ENCODE measurements at places on chromosomes 1 and 21. TPM values are rescaled to one million over a fixed set of nuclear protein-coding genes. Genes with fewer than 3 reads are reported as not detected.

- peaks cover 5% of the 10 kb centered on the region for H3K4me1 ChIP-seq
- no peak overlapping the region for H3K4me3 ChIP-seq
- no peak overlapping the region for H3K27ac ChIP-seq
These were observed 3.6 kb upstream of the ZNF672 start for GRCh38 chr1:248834343-248834940.

Gene C1orf94
- total RNA-seq, result not detected

Gene PCAT6
- total RNA-seq, result 2.7 TPM

Gene IFNLR1
- 6.1 TPM for total RNA-seq

DNA sequence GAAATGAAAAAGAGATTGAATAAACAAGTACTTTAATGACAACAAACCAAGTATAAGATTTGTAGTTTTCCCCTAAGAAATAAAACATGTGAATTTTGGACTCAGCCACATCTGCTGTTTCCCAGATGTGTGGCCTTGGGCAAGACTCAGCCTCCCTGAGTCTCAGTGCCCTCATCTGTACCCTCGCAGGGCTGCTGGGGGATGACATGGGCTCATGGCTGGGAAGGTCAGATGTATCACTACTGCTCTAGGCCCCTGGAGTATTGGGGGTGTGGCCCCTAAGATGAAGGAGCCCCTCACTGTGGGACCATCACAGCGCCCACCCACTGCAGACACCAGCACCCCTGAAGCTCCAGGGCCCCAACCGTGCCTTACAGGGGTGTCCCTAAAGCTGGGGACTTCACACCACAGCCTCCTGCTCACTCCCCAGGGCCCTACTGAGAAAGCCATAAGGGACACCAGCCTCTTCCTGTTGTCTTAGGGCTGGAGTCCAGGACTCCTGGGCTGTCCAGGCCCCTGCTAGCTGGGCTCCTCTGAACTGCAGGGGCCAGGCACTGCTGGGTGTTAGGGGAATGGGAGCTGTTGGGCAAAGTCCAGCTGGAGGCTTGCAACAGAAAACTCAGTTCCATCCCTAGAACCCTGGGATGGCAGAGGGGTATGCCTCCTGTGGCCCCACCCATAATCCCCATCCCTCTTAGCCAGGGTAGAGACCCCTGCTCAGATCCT, 104.0 kb upstream of the WNT4 start:
- H3K27me3 ChIP-seq, result peaks cover under 1% of the 10 kb centered on the region
- H3K27ac ChIP-seq, result no peak overlapping the region
- no peak overlapping the region for H3K4me3 ChIP-seq
- no peaks in the 10 kb centered on the region for H3K4me1 ChIP-seq

- no peak overlapping the region for H3K4me3 ChIP-seq
- H3K36me3 ChIP-seq, result peaks cover 12% of the 10 kb centered on the region
- no peak for DNase-seq
- H3K4me1 ChIP-seq, result no peaks in the 10 kb centered on the region
- no peaks in the 10 kb centered on the region for H3K27me3 ChIP-seq
These were observed 129.1 kb downstream of the ATP1B1 start for GRCh38 chr1:169235568-169235967.

Gene CYYR1
- total RNA-seq, result not detected

DNA sequence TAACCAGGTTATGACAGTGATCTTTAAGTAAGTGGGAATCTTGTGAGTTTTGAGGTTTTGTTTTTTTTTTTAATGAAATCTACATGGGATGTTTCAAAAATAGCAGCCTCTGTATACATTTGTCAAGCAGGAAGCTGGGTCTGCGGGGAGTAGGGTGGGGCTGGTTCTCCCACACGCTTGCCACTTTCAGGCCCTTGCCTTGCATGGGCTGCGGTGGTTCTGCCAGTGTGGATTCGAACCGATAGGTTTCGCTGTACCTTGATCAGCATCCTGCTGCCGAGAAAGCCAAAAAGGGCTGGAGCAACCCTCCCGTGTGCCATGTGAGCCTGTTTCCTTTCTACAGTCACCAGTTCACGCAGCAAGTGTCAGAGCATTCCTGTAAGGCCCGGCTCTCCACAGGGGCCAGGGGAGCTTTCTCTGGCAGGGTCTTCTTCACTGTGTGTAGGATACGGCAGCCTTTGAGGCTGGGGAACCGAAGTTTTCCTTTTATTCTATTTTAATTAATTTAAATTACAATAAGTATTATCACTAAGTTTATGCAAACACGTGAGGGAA, 79.2 kb upstream of the SAMD11 start:
- peaks cover 12% of the 10 kb centered on the region for H3K36me3 ChIP-seq
- H3K27me3 ChIP-seq, result no peaks in the 10 kb centered on the region
- no peak overlapping the region for H3K4me3 ChIP-seq
- H3K4me1 ChIP-seq, result peaks cover 48% of the 10 kb centered on the region
- peak overlapping the region; percentile 90 for H3K27ac ChIP-seq
- peak; percentile 68 for DNase-seq

Gene TMEM183A
- 72.6 TPM for total RNA-seq

DNA sequence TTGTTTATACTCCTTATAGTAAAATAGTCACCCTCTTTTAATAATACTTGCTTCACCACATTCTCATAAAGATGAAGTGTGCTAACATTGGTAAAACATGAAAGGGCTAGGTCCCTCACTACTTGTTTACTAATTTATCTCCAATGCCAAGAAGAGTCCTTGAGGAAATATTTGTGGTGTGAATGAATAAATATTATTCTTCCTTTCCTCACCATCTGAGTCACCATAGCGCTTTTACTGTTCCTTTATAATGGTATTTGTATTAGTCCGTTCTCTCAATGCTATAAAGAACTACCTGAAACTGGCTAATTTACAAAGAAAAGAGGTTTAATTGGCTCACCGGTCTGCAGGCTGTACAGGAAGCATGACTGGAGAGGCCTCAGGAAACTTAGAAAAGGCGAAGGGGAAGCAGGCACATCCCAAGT, 222.8 kb upstream of the ZRANB2 start:
- no peak for DNase-seq
- no peaks in the 10 kb centered on the region for H3K27me3 ChIP-seq
- no peak overlapping the region for H3K27ac ChIP-seq
- no peaks in the 10 kb centered on the region for H3K4me1 ChIP-seq

GRCh38 chr1:10835822-10836421, 39.5 kb upstream of the CASZ1 start:
- H3K27me3 ChIP-seq, result peaks cover 33% of the 10 kb centered on the region
- H3K36me3 ChIP-seq, result no peaks in the 10 kb centered on the region
- H3K4me3 ChIP-seq, result no peak overlapping the region
- H3K4me1 ChIP-seq, result peaks cover 7% of the 10 kb centered on the region
- no peak overlapping the region for H3K27ac ChIP-seq
- DNase-seq, result no peak

DNA sequence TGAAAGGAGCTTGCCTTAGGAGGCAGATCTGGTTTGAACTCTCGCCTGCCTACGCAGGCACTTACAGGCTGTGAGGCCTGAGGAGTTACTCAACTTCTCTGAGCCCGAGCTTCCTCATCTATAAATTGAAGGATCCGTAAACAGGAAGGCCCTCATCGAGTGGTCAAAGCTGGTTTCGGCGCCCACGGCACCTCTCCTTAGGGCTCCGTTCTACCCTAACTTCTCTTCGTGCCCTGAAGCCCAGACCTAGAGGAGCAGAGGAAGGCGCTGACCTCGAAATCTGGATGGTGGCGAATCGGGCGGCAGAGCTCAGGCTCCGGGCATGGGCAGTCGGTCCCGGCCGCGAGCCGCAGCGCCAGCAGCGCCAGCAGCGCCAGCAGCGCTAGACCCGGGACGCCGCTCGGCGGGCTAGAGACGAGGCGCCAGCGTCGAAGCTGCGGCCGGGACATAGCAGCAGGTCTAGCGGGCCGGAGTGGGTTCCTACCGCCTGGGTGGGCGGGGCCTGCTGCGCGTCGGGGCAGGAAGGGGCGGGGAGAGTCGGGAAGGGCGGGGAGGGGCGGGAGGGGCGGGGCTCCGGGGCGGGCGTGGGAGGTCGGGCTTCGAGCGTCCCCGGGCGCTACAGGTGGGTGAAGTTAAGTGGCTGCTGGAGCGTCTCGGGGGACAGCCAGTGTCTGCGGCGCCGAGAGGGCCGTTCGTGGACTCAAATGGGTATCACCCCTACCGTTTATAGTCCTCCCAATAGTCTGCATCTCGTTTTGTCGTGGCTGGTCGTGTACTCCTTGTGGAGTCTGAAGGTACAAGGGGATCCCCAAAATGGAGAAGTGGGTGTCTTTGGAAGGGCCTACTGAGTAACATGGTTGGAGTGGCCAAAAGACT, at the start of gene CTBS:
TSS of gene CTBS (minus strand) at position 474 of the 876 bp plus-strand sequence. CDS start at position 449, 25 bp downstream.
- peak within 1 kb of the TSS; percentile 97 for H3K4me3 ChIP-seq
- peak within 1 kb of the TSS; percentile 100 for H3K27ac ChIP-seq
- H3K27me3 ChIP-seq, result no peaks in the 10 kb centered on the region
- peaks cover 39% of the 10 kb centered on the region for H3K4me1 ChIP-seq

DNA sequence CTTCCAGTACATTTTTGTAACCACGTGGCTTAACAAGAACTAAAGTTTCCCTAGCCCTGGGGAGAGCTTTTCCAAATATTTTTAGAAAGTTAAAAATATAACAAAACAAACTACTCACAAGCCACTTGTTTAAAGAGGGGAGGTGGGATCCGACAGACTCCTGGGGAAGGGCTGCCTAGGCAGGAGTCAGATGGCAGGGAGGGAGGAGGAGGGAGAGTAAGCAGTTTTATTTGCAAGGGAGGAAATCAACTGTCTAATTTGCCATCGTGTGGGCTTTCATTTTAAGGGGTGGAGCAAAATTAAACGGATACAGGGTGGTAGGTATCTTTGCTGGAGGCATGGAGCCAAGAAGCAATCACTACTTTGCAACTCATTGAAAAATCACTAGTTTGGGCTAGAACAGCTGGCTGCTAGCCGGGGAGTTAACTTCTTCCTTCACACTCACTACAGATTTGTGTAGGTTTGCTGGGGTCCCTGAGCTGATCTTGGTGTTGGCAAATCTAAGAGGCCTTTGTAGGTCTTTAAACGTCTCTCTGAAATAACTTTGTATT, 8.8 kb downstream of the BARHL2 start:
- H3K27me3 ChIP-seq, result peaks cover 83% of the 10 kb centered on the region
- DNase-seq, result no peak
- no peak overlapping the region for H3K27ac ChIP-seq

DNA sequence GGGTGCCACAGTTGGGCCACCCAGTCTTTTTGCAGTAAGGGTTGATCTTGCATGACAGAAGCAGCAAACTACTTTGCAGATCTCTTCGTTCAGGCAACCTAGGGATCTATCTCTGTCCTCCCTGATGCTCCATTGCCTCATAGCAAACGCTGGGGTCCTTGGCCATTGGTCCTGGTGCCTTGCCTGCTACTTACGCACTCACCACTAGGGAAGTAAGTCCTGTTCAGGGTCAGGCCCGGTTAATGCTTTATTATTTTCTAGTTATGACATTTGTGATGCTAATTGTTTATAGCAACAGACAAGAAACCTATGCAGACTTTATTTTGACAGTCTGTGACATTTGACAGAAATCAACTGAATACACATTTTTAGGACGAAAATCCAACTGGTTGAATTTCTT, 326.5 kb upstream of the FMN2 start:
- H3K27ac ChIP-seq, result no peak overlapping the region
- no peak overlapping the region for H3K4me3 ChIP-seq
- no peaks in the 10 kb centered on the region for H3K36me3 ChIP-seq
- no peak for DNase-seq
- no peaks in the 10 kb centered on the region for H3K27me3 ChIP-seq

DNA sequence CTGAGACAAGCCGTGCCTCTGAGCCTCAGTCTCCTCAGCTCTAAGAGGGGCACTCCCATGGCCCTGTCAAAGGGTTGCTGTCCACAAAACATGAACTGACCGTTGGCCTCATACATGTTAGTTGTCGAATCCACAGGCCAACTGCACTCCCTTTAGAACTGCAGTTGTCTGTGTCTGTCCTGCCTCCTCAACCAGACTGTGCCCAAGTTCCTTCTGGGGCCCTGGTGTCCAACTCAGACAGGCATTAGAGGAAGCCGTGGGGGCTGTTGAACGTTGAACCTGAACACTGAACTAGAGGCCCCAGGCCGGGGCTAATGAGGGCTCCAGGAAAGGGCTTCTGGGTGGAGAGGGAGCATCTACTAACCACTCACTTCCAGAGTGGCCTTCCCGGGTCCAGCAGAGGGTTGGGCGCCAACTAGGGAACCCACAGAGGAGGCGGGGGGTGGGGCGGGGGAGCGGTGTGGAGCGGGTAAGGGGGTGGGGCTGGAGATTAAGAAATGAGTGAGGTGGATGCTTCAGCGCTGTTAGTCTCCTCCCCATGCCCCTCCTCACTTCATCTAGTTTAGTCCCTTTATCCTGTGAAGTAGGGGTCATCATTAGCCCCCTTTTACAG, at the start of gene RAB42:
TSS of gene RAB42 (plus strand) at position 558 of the 613 bp plus-strand sequence. CDS start 247 bp downstream, outside the sequence.
- DNase-seq, result no peak
- H3K27ac ChIP-seq, result no peak within 1 kb of the TSS
- peaks cover 6% of the 10 kb centered on the region for H3K36me3 ChIP-seq
- peak within 1 kb of the TSS; percentile 43 for H3K4me3 ChIP-seq

All from activated CD4-positive, alpha-beta memory T cell treated with anti-CD3 and anti-CD28 coated beads, Interleukin-2, amount 10 ng/mL, durations not matched to agents 7 days and 5 days (primary cell).